ENCODE measurements at places on chromosomes 13 and 19.

DNA sequence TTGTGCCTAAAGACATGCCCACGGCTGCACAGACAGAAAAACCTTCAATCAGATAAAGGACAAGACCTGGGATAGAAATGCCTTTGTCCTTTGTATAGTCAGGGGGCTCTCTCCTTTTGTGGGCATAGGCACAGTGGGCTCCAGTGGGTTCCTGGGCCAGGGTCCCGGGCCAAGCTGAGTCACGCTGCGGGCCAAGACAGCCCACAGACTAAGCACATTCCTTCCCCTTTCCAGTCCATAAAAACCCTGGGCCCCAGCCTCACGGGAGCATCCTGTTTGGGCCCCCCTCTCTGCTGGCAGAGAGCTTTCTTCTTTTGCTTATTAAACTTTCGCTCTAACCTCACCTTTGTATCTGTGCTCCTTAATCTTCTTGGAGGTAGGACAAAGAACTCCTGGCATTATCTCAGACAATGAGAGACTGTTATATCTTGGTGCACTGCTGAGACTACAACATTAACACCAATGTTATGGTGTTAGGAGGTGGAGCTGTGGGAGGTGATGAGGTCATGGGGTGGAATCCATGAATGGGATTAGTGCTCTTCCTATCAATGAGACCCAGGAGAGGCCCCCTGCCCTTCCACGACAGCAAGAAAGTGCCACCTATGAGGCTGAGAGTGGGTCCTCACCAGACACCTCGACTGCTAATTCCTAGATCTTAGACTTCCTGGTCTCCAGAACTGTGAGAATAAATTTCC is 20.8 kb upstream of the FBXL3 start:
- no peak for DNase-seq

DNA sequence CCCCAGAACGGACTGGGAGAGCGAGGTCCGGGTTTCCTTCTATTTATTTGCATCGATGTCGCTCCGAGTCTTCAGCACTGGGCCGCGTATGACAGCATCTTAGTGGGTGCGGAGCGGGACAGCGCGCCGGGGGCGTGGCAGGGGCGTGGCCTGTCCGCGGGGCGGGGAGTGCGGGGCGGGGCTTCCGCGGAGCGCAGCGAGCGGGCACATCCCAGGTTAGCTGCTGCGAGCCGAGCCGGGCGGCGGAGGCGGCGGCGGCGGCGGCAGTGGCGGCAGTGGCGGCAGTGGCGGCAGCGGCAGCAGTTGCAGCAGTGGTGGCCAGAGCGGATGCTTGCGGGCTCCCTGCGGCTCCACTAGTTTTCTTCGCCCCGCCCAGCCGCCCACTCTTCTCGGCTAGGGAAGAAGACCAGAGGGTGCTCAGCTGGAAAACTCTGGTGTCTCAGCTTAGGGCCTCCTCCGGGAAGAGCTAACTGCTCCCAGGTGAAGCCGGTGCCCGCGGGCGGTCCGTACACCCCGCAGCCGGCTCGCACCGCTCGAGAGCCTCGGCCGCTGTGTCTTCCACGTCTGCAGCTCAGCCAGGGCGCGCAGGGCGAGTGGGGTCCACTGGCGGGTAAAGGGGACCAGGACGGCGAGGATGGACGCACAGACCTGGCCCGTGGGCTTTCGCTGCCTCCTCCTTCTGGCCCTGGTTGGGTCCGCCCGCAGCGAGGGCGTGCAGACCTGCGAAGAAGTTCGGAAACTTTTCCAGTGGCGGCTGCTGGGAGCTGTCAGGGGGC is at the start of gene GPC5:
GPC5 (plus strand) TSS at position 209 of the 776 bp plus-strand sequence.
- DNase-seq, result peak; percentile 92

- DNase-seq, result no peak
Observed at GRCh38 chr19:51148580-51148979, 6.5 kb downstream of the SIGLEC7 start.

DNA sequence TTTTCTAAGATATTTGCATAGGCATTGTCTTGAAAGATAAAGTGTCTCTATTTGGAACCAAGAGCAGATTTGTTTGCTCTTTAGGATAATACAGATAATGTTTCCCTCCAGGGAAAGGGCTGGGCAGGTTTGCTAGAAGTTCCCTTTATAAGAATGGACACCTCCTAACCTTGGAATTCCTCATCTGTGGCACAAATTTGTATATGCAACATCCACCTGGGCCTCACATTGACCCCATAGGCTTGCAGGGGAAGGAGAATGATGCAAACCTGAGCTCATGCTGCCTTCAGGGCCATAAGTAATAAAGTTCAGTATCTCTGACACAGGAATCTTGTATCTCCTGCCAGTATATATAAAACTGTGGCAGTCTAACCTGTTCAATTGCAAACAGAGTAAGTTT is 508.4 kb upstream of the MIR17HG start:
- no peak for DNase-seq
